ENCODE measurements at places on chromosomes 1 and 21. TPM values are rescaled to one million over a fixed set of nuclear protein-coding genes. Genes with fewer than 3 reads are reported as not detected.

Gene SEC16B
- total RNA-seq, result 3.6 TPM

Gene SYPL2
- not detected for total RNA-seq

Gene LYPD8
- not detected for total RNA-seq

Gene GREM2
- 0.59 TPM for total RNA-seq

Gene CLDN17
- total RNA-seq, result not detected

Gene PGM1
- 103 TPM for total RNA-seq

Gene MAP10
- 1.8 TPM for total RNA-seq

Gene ECM1
- total RNA-seq, result 5.3 TPM

Gene WNT3A
- total RNA-seq, result not detected

Gene CAMK1G
- 13.1 TPM for total RNA-seq

Gene DMRTA2
- total RNA-seq, result 0.05 TPM

Gene S100A5
- not detected for total RNA-seq

Gene LIPI
- total RNA-seq, result not detected

Gene FOXO6
- not detected for total RNA-seq

Gene LPAR3
- total RNA-seq, result 1.5 TPM

Gene ANGPTL1
- 4.8 TPM for total RNA-seq

Gene ACTN2
- total RNA-seq, result under 0.01 TPM

Gene KCNJ15
- 1.8 TPM for total RNA-seq

Gene HFM1
- total RNA-seq, result 0.23 TPM

Gene PEAR1
- total RNA-seq, result 13.6 TPM

Gene CRYBG2
- total RNA-seq, result not detected

Gene CRYAA
- total RNA-seq, result not detected

Gene LMOD1
- 27.0 TPM for total RNA-seq

Gene OR6K3
- not detected for total RNA-seq

Gene CNIH3
- 14.3 TPM for total RNA-seq

Gene CLCA4
- not detected for total RNA-seq

Gene SLC16A4
- total RNA-seq, result 10.4 TPM

Gene SH3BGR
- total RNA-seq, result 3.0 TPM

Gene LCE3D
- total RNA-seq, result not detected

Gene CA6
- total RNA-seq, result not detected

Gene TSPEAR
- total RNA-seq, result not detected

Gene MMP23B
- 17.6 TPM for total RNA-seq

Gene MLLT11
- total RNA-seq, result 16.1 TPM

Gene HP1BP3
- 252 TPM for total RNA-seq

Gene RNF223
- total RNA-seq, result not detected

Gene HES2
- total RNA-seq, result not detected

Gene MROH9
- not detected for total RNA-seq

Gene LCE1D
- not detected for total RNA-seq

Gene IL12RB2
- total RNA-seq, result not detected

Gene SLC9C2
- total RNA-seq, result 0.46 TPM

Gene XCL1
- total RNA-seq, result not detected

Gene REN
- not detected for total RNA-seq

Gene ST6GALNAC5
- total RNA-seq, result 140 TPM

Gene H6PD
- 46.6 TPM for total RNA-seq

Gene ILDR2
- not detected for total RNA-seq

Gene NUP210L
- total RNA-seq, result under 0.01 TPM

Gene CASQ2
- not detected for total RNA-seq

Gene C1QA
- not detected for total RNA-seq

Gene CSF3R
- not detected for total RNA-seq
